NCI-H69 (cell line): ENCODE measurements at places on chromosomes 5 and 9.

- no peak for DNase-seq
Observed at GRCh38 chr9:72790989-72791388, 161.9 kb downstream of the ALDH1A1 start.

DNA sequence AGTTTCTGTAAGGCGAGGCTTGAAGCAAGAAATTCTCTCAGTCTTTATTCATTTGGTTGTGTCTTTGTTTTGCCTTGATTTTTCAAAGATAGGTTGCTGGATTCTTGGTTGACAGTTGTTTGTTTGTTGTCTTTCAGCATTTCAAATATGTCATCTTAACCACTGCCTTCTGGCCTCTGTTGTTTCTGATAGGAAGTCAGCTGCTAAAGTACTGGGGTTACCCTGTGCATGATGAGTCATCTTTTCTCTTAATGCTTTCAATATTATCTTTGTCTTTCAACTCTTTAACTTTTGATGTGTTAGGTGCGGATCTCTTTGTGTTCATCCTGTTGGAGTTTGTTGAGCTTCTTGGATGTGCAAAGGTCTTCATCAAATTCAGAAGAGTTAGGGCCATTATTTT lies 1571.3 kb downstream of the MAT2B start:
- DNase-seq = no peak

DNA sequence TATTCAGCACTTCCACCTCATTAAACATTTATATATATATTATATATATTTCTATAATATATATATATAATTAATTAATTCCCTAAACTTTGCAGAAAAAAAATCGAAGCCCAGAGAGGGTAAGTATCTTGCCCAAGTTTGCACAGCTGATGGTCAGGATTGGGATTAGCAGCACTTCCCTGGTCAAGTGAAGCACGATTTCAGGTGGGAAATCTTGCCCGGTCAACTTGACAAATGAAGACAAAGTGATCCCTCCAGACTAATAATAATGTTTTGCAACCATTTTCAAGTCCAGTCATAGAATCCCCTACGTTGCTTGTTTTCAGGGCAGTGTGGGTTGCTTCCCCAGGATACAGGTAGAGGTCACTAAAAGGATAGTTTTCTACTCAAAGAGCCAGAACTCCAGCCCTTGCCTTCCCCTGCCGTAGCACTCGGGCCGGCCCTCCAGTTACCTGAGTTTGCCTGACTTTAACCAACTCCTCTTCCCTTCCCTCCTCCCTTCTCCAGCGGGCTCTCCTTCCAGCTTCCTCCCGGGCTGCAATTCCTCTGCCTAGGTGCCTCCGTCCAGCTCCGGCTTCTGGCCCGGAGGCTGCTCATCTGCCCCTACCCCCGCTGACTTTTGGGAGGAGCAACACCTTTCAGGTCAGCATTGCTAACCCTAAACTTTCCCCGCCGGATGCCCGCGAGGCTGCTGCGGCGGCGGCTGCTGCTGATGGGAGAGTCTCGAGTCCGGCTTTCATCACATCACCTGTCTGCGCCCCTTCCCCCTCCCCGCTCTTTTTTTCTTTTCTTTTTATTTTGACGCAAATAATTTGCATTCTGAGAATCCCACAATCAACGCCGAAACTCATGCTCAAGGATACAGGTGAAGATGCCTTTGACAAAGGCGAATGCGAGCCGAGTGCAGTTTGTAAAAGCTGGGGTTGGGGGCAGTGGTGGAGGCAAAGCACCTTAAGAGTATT lies 930 bp downstream of the PRLR start:
- peak; percentile 74 for DNase-seq

GRCh38 chr9:24616863-24617262 lies 71.2 kb upstream of the IZUMO3 start:
- peak; percentile 83 for DNase-seq
